SHP77 treated with DMSO at 0.1 percent for 48 hours (cell line): ENCODE measurements at places on chromosomes 4 and X.

DNA sequence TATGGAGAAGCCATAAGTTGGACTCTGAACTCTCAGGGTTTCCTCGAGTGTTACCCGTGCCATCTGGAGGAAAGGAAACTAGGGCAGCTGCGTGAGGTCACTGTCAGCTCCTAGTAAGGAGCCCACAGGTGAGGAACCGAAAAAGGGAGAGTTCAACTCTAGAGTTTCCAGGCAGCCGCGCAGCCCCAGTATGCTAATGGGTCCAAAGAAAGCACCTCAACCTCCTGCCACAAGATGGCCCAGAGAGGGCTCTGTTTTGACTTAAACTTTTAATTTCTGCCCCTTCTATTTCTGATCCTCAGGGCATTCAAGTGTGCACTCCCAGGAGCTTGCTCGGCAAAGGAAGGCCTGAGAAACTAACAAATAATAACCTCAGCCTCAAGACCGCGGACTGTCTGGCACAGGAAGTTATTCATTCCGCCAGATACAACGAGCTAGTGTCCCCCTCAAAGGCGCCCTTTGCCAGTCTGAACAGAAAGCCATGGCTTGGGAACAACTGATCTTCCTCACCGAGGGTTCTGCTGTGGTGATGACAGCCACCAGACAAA lies 13.9 kb downstream of the SCARB2 start:
- no peak for DNase-seq

DNA sequence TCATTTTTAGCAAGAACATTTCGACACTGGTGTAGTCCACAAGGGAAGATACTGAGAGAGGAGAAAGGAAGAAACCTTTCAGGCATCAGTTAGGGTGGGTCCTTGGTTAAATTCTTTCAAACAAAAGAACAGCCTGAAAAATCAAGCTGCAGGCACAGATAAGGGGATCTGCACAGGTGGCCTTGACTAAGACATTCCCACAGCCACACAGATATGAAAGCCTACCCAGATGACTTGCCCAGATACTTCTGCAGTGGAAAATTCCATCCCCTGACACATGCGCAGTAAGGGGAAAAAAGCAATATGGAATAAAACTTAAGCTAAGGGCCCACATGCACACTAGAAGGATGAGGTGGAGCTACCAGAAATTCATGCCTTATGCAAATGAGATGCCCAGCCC lies 8.9 kb upstream of the TMEM165 start:
- DNase-seq, result no peak

- DNase-seq, result peak; percentile 21
Measured at GRCh38 chrX:69556060-69557011, 52.2 kb downstream of the NALF2 start.

DNA sequence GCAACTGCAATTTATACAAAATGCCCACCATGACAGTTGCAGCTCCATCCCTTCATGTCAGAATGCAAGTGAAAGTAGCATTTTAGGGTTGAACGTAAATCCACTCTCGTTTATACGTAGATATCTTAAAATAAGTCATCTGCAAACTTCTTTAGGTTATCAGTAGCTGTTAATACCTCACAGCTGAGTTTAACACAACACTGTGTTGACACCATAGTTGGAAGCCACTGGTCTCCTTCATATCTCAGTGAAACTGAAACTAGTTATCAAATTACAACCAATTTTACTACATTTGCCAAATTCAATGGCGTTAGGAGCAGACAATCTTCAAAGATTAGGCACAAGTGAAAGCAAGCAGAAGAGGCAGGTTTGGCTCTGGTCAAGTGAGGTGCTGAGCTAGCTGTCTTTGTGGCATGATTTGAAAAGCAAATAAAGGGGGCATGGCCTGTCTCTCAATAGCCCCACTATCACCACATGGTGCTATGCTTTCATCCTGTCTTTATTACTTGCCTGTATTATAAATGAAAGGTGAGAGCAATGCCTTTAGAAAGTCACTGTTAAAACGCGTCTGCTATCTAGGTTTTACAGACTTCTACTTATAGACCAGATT lies 12.3 kb downstream of the PPP3CA start:
- DNase-seq, result no peak

- no peak for DNase-seq
Measured at GRCh38 chrX:134444681-134445080, 15.3 kb upstream of the HPRT1 start.

DNA sequence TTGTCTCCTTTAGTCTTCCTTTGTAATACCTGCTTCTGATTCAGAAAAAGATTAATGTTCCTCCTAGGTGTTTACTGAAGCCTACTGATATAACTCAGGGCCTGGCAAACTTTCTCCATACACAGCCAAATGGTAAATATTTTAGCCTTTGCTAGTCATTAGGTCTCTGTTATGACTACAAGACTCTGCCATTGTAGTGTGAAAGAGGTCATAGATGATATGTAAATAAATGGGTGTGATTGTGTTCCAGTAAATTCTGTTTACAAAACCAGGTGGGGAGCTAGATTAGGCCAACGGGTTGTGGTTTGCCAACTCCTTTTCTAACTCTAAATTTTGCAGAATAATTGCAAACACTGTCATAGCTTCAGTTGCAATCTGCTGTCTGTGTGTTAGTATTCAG lies 568.1 kb upstream of the GNPDA2 start:
- no peak for DNase-seq

- no peak for DNase-seq
Measured at GRCh38 chr4:189858435-189858834, 82.2 kb upstream of the FRG1 start.

GRCh38 chr4:183139058-183139750 lies 40.1 kb downstream of the WWC2 start:
- DNase-seq, result no peak

DNA sequence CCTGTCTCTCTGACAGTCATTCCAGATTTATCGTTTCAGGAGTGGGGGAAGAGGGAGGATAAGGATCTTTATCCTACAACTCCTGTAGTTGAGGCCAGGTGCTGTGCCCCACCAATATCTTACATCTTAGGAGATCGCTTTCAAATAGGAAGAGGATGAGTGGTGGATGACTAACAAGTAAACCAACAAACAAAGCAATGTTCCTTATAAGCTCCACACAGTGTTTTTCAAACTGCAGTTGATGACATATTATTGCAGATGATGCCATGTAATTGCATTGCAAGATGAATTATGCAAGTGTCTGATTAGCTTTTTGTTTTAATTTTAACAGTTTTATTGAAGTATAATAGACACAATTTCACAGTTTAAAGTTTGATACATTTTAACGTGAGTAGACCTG lies 35.8 kb upstream of the TMEM164 start:
- DNase-seq, result no peak

DNA sequence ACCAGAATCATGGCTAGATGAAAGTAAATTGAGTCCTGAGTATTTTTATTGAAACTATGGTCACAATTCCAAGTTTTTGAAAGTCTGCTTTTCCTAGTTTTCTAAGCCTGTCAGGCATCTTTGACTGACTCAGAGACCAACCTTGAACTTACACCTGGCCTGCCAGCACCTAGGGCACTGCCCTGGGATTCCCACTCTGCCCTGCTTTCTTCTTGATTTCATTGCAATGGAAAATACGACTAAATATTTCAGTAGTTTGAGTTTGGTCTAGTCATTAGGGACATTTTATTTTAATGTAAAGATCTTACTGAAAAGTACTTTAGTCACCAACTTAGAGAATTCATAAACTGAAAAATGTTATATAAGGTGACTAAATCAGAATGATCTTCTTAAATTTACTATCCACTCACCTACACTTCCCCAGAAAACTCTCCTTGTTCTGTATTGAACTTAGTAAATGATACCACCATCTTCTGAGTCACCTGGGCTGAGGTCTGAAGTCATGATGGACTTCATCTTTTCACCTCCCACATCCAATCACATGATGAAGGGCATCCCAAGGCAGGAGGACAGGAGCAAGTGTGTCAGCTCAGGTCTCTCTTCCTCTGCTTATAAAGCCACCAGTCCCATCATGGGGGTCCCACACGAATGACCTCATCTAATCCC lies 11.6 kb upstream of the PYURF start:
- DNase-seq, result no peak

- no peak for DNase-seq
Measured at GRCh38 chrX:129145385-129145784, 377.9 kb downstream of the SMARCA1 start.

- no peak for DNase-seq
Measured at GRCh38 chr4:43776371-43776770, 672.2 kb downstream of the KCTD8 start.

- DNase-seq, result no peak
Measured at GRCh38 chr4:180557348-180557747, 1685.9 kb upstream of the TENM3 start.

- no peak for DNase-seq
Measured at GRCh38 chr4:175376287-175376977, 435.6 kb downstream of the GPM6A start.

- peak; percentile 16 for DNase-seq
Measured at GRCh38 chr4:122003335-122003734, 51.5 kb upstream of the TRPC3 start.

GRCh38 chr4:169626331-169627282 lies 6.2 kb downstream of the CLCN3 start:
- DNase-seq, result no peak

GRCh38 chr4:4866866-4867374 lies 7.5 kb downstream of the MSX1 start:
- DNase-seq, result no peak

- DNase-seq, result no peak
Measured at GRCh38 chrX:50586980-50587379, 116.4 kb upstream of the DGKK start.

GRCh38 chrX:30973784-30974427 lies 84.9 kb upstream of the TAB3 start:
- no peak for DNase-seq

DNA sequence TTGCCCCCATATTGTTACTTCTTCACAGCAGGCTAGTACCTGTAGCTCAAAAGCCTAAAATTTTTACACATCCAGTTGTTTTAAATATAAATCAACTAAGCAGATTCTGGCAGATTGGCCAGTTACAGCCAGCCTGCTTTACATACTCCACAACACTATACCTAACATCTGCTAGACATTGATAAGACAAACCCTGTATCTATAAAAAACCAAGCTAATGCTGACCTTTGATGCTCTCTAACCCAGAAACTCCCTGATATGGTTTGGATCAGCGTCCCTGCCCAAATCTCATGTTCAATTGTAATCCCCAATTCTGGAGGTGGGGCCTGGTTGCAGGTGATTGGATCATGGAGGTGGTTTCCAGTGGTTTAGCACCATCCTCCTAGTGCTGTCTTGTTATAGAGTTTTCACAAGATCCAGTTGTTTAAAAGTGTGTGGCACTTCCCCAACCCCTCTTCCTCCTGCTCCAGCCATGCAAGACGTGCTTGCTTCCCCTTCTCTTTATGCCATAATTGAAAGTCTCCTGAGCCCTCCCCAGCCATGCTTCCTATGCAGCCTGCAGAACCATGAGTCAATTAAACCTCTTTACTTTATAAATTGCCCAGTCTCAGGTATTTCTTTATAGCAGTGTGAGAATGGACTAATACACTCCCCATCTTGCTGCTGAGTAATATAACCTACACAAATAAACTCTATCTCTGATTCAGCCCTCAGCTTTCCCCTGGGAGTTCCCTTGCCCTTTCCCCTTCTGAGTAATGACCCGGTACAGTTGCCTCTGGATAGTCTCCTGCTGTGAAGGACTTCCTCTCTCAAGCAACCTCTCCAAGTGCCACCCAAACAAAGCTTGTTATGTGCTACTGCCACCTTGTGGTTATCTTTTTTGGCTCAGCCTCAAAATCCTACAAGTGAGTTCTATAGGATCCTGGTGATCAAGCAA lies 39.6 kb downstream of the ZCCHC13 start:
- peak; percentile 31 for DNase-seq

DNA sequence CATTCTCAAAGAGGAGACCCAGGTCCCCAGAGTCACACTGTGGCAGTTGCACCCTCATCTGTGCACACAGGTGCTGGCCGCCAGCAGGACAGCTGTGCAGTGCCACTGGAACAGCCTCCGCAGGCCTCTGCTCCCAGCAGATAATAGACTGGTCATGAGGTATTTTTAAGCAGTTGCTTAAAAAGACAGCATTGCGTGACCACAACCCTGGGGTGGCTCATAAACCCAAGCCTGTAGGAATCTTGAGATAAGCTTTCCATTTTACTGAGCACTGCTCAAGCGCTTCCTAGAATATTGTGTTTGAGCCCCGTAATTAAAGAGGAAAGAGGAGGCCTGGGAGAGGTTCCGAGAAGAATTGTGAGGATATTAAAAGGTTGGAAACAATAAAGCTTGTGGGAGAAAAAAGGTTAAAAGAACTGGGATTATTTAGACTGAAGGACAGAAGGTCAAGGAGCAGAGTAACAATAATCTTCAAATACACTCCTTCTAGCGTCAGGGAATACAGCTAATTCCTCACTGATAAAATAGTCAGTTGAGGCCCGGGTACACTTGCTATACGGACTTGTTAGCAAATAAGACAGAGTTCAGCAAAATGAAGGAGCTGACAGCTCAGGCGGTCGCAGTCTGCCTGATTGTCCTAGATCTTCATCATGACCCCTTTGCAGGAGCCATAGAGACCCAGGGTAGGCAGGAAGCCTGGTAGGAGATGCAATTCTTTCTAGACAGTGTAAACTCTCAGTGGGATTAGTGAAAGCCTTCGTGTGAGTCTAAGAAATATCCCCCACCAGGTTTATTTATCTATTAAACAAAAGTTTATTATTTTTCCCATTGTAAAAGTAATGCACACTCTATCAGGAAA lies 86.2 kb upstream of the KIT start:
- DNase-seq, result no peak

DNA sequence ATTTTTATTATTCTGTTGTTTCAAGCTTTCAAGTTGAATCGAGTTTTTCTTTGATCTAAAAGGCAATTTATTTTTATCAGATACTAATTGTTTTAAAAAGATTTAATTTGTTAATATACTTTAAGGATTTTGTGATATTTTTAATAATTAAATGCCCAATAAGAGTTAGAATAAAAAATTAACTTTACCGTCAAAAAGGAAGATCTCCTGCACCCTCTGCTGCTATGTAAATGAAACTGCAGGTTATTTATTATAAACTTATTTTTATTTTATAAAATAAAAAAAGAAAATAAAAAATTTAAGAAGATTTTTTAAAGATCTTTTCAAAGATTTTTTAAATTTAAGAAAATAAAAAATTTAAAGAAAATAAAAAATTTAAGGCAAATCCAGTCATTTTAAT lies 166.1 kb downstream of the CCSER1 start:
- DNase-seq, result no peak

GRCh38 chr4:89781321-89781720 lies 55.6 kb downstream of the SNCA start:
- DNase-seq, result no peak

DNA sequence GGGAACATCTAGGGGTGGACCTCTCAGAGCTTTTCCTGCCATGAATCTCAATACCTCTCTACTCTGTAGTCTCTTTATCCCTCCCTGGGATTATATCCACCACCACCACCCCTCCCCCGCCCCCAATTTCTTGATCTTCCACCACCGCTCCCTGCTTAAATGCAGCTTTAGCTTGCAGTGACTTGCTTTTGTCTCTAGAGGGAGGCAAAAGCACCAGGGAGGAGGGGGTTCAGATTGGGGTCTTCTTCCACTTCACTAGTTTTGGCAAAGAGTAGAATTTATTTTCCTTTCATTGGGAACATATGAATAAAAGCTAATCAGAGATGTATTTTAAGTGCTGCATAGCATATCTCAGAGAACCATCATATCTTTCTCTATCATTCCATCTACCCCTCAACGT lies 5.5 kb downstream of the ARHGAP36 start:
- DNase-seq, result no peak
